ENCODE measurements at places on chromosomes 7 and 10.

DNA sequence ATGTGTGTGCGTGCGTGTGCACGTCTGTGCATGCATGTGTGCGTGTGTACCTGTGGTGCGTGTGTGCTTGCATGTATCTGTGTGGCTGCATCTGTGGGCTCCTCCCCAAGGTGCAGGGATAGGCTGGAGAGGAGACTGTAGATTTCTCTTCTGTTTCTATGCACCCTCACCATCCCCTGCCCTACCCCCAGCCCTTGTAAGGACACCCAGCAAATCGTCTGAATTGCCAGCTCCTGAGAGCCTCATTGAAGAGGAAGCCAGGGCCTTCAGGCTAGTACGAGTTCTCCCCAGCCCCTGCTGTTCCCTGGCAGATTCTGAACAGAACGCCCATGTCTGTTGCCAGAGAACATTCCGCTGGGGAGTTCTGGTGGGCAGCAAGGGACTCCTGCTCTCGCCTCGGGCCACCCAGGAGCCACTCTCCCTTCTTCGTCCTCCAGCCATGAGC, 17.0 kb upstream of the TRIM8 start:
- DNase-seq: no peak

DNA sequence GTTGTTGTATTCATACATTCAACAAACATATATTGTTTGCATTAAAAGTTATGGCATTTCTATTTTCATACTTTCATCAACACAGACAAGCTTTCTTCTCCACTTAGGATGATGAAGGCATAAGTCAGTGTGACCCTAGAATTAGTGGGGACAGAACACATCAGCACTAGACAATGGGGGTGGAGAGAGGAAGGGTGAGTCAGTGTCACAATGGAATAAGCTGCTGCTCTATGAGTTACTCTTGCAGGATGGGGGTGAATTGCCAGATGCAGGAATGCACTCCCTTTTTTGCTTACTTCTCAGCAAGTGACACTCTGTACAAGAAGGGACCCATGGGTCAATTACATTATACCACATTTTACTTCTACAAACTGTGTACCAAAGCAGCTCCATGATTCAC, 74.0 kb downstream of the DGKI start:
- no peak for DNase-seq

- DNase-seq: no peak
Observed at GRCh38 chr7:7183061-7183837, 905 bp downstream of the C1GALT1 start.

- DNase-seq: no peak
Observed at GRCh38 chr10:105398202-105398601, 757.1 kb downstream of the SORCS3 start.

DNA sequence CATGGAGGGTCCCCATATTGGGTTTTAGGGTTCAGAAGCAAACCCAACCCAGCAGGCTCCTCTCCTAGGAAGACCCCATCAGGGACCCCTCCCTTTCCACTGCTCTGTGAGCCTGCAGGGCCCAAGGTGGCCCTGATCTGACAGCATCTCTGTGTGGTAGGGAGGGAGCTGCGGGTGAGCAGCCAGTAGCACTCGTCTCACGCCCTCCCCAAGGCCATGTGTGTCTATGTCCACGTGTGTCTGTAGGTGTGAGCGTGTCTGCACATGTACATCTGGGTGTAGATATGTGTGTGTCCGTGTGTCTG, 103.5 kb upstream of the FAM20C start:
- no peak for DNase-seq

- no peak for DNase-seq
Observed at GRCh38 chr10:124962421-124962820, 20.5 kb downstream of the ZRANB1 start.

- no peak for DNase-seq
Observed at GRCh38 chr10:129936923-129937300, 27.2 kb downstream of the EBF3 start.

GRCh38 chr10:108975459-108976058, 947.8 kb downstream of the XPNPEP1 start:
- no peak for DNase-seq

- DNase-seq: no peak
Observed at GRCh38 chr7:27579565-27579964, 83.1 kb downstream of the HIBADH start.

DNA sequence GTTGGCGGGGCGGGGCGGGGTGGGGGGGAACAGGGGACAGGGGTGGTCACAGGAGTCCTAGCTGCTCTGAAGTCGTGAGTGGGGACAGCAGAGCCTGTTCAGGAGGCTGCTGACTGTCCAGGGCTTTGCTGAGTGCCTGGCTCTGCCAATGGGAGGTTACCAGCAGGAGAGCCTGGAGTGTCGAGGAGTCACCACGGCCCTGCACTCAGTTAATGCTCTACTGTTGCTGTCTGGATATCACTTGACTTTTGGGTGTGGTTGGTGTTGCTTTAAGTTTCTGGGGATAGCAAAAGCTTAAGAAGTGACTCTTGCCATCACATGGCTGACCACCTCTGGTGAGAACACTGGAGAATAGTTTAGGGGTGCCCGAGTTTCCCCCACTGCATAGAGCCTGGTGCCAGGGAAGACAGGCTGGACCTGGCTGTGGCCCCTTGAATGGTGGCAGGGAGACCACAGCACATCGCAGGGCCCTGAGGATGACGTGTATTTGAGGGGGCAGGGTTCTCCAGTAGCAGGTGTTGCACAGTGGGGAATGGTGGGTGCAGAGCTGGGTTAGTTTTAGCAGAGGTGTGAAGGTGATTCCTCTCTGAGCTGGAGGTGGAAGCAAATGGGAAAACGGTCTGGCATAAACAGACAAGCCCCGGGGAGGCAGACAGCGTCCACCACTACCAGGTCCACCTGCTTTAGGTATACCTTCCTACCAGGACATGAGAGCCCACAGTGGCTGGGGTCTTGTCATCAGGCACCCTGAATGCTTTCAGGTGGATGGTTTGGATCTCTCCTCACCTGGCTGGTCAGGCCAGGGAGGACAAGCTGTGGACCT, 54.2 kb upstream of the CAMK2B start:
- no peak for DNase-seq

DNA sequence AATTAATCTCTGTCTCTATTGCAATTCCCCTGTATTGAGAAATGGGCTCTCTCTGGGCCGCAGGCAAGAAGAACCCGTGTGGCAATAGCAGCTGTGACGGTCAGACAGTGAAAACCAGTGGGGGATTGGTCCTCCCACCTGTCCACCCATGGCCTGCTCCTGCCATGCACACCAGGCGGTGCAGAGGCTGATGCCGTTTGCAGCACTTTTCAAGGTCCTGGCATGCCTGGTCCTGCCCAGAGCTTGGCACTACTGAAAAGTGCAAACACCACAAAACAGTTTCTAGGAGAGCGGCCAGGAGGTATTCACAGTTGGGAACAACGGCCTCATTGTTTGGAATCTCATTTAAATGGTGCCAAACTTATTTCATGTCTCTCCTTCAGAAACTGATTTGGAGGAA, 41.5 kb downstream of the PSPH start:
- DNase-seq: no peak

DNA sequence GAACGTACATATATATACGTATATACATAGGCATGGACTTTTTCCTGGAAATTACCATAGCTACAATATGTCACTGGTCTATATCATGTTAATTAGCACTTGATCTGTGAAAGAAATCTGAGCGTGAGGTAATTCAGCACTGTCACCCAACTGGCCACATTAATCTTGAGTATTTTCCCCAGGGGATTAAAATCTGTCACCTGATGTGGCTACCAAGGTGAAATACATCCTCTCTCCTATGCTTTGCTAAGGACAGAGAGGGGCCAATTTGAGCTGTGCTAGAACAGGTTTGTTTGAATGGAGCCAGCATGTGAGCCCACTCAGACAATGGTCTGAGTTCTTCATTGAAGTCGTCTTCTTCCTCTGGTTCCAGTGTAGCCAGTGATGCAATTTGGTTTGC, 33.3 kb downstream of the CYCS start:
- no peak for DNase-seq

DNA sequence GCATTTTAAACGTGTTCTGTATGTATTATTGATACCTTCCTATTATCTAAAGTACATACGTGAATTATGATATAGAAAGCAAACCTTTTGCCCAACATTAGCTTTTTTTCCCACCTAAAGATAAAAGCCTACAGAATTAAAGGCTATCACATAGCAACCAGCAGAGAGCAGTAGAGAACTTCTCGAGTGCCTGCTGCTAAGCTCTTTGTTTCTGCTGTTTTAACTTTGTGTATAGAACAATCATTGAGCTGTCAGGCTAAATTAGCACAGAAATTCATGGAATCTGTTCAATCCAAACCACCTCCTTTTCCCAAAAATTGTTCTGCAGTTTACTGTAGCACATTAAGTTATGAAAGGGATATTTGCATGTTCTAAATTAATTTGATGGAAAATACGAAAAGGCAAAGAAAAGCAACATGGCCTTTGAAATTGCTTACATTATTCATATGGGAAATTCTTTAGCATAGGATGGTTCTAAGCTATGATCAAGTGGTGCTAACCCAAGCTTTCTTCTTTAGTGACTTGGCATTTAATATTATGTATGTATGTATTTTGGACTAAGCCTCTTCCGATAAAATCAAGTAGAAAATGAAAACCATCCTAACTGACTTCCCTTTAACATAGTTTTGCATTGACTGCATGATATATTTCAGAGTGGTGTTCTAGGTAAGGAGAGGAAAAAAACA, 1288.5 kb downstream of the GATA3 start:
- no peak for DNase-seq

DNA sequence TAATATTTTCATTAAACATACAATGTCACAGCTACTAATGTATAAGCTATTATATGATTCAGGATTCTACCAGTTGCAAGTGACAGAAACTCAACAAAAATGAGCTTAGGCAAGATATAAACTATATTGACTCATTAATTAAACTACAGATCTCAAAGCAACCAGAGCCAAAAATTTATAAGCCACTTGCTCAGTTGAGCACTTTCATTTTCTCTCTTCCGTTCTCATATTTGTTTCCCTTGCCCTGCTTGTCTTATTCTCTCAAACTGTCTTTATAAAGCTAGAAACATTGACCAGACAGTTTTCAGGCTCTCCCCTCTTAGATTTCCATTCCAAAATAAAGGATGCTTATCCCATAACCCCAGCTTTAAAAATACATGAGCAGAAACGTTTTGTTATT, 60.2 kb upstream of the DGKB start:
- DNase-seq: no peak

DNA sequence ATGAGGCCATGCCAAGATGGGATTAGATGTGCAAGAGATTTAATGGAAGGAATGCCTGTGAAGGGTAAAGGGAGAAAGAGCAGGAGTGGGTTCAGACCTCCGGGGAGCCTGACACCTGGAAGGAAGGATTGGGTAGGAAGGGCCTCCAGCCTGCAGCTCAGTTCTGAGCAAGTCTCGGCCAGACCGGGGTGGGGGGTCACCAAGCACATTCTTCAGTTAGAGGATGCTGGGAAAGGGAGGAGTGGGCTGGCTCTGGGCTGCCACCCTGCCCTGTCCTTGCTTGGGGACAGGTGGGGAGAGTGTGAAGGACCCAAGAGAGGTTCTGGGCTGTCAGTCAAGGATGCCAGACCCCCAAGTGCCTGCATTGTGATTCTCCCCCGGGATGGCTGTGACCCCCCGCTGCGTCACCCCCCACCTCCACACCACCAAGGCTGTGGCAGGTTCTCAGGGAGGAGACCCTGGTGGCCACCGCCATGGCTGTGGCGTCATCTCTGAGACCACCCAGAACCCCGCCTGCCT, 16.5 kb upstream of the PRKAG2 start:
- DNase-seq: no peak

GRCh38 chr10:78231327-78231726, 197.7 kb downstream of the RPS24 start:
- no peak for DNase-seq

DNA sequence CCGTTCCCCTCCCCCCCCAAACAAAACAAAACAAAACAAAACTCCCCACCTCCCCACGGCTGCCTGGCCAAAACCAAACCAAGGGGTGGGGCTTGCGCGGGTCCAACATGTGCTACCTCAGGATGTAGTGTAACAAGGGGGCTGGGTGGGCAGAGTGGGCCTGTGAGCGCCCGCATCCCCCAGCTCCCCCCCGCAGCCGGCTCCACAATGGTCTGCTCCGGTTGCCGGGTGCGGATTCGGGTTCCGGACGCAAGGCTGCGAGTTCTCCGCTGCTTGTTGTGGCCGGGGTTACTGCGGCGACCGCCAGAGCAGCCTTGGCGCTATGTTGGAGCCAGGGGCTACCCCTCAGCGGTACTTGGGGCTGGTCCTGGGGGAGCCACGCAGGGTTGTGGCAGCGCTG, 4.9 kb downstream of the C10orf143 start:
- no peak for DNase-seq

DNA sequence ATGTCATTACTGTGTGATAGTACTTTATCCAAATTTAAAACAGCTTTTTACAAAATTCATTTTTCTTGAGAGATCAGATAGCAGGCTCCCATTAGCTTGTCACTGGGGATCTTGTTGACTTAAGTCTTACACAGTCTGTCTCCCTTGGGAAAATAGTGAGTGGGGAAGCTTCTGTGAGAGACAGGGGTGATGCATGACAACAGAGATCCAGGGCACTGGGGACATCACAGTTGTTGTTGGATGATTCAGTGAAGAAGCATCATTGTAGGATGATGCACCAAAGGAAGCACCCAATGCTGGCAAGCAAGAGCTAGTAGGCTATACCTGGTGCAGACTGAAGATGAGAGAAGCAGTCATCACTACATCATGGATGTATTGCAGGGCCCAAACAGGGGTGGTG, 284.7 kb downstream of the HDAC9 start:
- DNase-seq: no peak

DNA sequence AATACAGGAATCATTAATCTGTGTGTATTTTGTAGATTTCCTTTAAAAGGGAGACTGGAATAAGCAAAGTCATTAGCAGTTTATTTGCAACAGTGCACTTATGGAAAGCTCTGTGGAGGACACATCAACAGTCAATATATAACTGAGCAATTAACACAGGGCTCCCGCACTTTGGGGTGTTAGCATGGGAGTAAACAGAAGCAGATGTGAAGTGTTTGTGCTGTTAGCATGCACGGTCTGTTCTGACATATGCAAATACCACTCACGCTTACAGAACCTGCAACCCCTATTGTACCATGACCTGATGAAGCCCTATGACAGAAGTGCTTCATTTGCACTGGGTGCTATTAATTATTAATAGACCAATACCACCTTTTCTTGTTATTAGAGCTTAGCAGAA, 118.9 kb downstream of the PPP1R3A start:
- no peak for DNase-seq

DNA sequence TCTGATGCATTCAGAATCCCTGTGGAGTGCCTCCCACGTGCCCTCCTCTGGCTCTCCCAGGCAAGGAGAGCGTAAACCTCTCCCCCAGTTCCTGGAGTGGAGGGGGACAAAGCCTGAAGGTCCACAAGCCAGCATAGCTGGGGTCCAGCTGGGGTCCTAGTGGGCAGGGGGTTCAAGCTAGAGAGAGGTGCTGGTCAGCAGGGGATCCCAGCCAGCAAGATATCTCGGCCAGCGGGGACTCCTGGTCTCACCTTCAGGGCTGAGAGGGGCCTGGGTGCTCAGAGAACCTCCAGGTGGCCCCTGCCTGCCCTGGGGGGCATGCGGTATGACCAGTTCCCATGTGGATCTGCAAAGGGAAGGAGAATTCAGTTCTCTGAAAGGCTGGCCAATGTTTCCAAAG, 413.7 kb downstream of the TCERG1L start:
- no peak for DNase-seq

GRCh38 chr7:127387974-127388373, 4.5 kb downstream of the ZNF800 start:
- no peak for DNase-seq

Data from brain pericyte (primary cell).